ENCODE measurements at places on chromosomes 16 and 17.

DNA sequence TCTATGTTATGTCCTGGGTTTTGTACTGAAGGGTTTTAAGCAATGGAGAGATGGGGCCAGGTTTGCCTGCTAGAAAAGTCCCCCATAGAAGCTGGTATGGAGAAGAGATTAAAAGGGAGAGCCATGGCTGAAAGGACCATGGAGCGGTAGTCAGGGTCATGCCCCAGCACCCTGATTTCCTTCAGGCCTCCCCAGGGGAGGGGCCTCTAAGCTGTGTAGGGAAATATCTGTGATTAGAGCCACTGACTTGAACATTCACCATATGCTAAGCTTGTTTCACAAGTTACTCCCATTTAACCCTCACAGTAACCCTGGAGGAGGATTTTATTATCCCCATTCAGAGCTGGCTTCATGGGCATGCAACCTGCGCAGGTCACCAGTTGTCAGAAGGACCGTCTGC is 3.8 kb upstream of the ATP2A3 start:
- no peak for DNase-seq

GRCh38 chr17:60388742-60389141 is 3.2 kb downstream of the USP32 start:
- DNase-seq: no peak

GRCh38 chr16:15854906-15855703 is 1.7 kb downstream of the MYH11 start:
- DNase-seq: no peak

DNA sequence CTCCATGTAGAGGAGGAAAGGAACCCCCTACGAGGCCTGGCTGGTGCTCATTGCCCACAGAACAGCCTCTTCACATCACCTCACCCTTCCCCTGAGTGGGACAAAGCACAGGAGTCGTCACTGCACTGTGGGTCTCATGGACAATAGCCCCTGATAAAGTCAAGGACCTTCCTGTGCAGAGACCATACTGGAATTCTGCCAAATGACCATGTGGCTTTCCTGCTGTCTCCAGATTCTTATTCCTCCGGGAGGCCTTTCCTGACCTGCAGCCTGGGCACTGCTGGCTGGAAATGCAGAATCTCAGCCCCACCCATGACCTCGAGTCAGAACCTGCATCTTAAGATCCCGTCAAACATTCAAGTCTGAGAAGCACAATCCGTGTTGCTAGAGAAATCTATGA is 60.5 kb upstream of the ERN1 start:
- no peak for DNase-seq

DNA sequence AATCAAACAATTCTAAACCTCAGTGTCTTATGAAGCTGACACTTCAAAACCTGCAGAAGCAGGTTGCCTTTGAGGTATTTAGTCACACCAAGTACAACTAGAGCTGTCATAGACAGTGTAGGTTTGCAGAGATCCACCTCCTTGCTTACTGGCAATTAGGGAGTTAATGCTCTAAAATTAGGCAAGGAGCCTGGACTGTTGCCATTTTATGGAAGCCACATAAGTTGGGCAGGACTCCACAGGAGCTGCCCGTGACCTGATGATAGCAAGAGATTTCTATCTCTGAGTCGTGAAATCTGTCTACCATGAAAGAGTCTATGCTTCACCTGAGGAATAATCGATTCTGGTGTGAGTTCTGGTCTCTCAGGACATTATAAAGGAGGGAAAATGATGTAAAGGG is 8.9 kb downstream of the EME1 start:
- DNase-seq: no peak

- DNase-seq: no peak
These were observed 2.0 kb downstream of the WNK4 start for GRCh38 chr17:42782166-42783061.

DNA sequence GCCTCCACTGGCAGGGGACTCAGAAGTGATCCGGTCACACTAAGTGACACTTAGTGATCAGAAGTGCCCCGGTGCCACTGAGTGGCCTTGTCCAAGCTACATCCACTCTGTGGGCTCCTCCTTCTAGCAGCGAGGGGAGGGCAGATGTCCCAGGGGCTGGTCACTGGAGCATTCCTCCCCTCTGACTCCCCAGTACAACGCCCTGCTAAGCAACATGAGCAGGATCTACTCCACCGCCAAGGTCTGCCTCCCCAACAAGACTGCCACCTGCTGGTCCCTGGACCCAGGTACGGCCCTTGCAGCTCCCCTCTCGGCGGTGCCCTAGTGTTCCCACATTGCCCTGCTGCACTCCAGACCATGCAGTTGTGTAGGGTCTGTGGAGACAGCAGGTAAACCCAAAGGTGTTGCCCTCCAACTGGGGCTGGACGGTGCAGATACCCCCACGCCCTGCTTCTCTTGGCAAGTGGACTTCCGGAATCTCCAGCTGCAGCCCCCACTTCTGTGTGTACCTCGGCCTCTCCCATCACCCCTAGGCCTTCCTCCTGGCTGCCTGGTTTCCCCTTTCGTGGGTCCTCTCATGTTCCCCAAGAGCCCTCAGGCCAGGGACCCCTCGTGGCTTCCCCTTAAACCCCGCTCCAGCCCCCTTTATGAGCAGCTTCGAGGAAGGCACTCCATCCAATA is 2.1 kb downstream of the ACE start:
- DNase-seq: no peak

- no peak for DNase-seq
These were observed 121.8 kb upstream of the COX10 start for GRCh38 chr17:13947499-13947898.

GRCh38 chr16:53626811-53627210 is 76.8 kb downstream of the RPGRIP1L start:
- no peak for DNase-seq

- no peak for DNase-seq
These were observed 1.2 kb upstream of the YPEL2 start for GRCh38 chr17:59330053-59330942.

DNA sequence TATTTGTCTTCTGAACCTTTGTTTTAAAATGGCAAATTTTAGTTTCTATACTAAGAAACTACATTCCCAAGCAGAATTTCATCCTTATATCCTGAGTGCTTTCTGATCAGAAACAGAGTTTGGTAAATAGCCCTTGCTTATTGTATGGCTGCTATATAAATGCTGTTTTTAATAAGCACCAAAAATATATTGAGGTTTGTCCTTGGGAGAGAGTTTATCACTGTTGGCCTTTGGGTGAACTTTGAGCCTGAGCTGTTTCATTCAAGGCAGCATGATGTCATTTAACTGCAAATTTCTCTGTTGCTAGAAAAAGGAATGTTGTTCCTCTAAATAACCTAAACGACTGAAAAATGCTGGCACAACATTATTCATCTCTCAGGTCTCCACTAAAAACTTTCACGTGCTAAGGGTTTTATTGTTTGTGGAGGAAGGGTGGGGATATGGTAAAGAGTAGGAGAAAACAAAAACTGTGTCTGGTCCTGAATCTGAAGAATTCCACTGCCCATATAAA is 334.3 kb upstream of the TBX2 start:
- DNase-seq: no peak

- DNase-seq: no peak
These were observed 119.1 kb downstream of the BANP start for GRCh38 chr16:88070341-88070740.

- DNase-seq: no peak
These were observed 159.8 kb upstream of the MYOCD start for GRCh38 chr17:12505866-12506265.

DNA sequence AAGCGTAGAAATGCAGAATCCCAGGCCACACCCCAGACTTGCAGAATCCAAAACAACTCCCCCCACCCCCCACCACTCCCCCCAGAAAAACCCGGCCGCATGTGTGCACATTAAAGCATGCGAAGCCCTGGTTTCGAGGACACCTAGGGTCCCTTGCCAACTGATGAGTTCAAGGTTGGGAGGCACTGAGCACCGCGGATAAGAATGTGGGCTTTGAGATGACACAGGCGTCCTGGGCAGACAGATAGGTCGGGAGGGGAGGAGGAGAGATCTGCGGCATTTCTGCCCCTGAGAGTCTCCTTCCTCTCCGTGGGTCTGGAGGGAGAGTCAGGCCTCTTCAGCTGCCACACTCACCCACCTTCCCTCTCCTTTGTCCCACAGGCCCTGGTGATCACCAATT is 98.3 kb downstream of the ABCC1 start:
- DNase-seq: no peak

DNA sequence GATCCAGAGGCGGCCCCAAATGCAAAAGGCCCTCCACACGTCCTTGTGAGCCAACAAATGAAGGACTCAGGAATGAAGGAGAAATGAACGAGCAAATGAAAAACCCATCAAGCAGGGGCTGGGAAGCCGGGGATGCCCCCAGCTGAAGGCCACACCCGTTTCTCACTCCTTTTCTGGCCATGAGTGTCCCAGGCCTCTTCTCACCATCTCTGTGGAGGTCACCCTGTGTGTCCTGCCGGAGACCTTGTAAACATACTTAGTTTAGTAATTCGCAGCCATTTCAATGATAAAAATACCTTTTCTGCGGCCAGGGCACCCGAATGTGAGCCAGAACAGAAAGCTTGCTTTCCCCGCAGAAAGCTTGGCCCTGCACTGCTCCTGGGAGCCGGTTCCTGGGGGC is 21.1 kb upstream of the AATK start:
- DNase-seq: no peak

DNA sequence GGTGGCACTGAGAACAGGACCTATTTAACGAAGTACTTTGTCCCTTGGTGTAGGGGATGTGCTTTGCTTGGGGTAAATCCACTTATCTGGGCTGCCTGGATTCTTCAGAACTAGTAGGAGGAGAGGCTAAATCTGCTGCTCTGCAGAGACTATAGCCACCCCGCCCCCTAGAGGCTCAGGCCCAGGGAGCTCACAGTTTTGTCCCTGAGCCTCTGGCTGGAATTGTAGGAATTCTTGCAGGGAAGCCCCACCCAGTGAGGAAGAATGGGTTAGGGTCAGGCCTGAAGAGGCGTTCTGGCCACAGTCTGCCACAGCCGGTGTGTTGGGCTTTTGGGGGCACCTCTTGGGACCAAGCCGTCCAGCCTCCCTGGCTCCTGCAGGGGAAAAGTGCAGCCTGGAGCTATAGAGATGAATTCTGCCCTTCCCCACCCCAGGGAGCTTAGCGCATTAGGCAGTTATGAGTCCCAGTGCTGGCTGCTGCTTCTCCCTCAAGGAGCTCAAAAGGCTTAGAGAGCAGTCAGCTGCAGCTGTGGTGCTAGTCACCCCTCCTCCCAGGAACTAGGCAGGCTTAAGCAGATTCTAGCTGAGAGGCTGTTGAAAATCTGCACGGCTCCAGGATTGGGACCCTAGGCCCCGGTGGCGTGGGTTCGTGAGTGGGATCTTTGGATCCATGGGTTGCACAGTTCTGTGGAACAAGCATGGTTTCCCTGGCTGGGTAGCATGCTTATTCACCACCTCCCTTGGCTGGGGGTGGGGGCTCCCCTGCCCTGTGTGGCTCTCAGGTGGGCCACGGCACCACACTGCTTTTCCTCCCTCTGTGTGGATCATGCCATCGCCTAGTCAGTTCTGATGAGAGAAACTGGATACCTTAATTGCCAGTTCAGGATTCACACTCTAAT is 237.4 kb upstream of the TOM1L1 start:
- DNase-seq: no peak

DNA sequence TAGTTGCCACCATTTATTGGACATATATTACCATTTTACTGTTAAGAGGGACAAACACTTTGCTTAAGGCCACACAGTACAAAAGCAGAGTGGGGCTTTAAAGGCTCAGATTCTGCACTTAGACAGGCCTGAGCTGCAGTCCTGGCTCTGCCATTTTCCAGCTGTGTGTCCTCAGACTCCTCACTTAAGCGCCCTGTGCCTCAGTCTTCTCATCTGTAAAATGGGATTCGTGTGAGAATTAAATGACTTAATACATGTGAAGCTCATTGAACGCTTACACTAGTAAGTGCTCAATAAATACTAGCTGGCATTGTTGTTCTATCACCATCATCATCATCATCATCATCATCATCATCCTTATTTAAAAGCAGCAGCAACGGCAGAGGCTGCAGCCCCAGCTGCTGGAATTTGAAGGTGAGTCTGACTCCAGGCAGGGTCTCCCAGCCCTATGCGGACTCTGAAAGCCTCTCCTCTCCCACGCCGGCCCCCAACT is 445 bp upstream of the CACNG5 start:
- no peak for DNase-seq

GRCh38 chr16:22641131-22641628 is 130.5 kb downstream of the NPIPB5 start:
- DNase-seq: no peak

- no peak for DNase-seq
These were observed 17.9 kb downstream of the UTP4 start for GRCh38 chr16:69150146-69150865.

DNA sequence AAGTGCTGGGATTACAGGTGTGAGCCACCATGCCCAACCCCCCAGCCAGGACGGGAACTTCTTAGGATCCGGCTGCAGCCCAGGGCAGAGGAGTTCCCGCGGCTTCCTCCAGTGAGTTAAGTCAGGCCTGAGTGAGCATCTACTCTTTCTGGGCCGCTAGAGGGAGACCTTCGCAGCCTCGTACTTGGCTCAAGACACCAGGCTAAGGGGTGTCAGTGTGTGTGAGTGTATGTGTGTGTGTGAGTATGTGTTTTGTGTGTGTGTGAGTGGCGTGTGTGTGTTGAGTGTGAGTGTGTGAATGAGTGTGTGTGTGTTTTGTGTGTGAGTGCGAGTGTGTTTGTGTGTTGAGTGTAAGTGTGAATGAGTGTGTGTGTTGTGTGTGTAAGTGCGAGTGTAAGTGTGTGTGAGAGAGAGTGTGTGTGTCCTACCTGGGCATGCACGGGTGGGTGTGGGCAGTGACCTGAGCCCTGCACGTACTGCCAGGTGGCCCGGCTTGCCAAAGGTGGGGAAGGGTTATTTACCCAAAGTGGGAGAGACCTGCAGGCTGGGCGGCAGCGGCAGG is 58.5 kb downstream of the TMEM235 start:
- no peak for DNase-seq

- no peak for DNase-seq
These were observed 200.1 kb downstream of the KCNJ2 start for GRCh38 chr17:70369391-70369790.

- DNase-seq: no peak
These were observed 53.4 kb downstream of the GRB2 start for GRCh38 chr17:75352079-75352569.

DNA sequence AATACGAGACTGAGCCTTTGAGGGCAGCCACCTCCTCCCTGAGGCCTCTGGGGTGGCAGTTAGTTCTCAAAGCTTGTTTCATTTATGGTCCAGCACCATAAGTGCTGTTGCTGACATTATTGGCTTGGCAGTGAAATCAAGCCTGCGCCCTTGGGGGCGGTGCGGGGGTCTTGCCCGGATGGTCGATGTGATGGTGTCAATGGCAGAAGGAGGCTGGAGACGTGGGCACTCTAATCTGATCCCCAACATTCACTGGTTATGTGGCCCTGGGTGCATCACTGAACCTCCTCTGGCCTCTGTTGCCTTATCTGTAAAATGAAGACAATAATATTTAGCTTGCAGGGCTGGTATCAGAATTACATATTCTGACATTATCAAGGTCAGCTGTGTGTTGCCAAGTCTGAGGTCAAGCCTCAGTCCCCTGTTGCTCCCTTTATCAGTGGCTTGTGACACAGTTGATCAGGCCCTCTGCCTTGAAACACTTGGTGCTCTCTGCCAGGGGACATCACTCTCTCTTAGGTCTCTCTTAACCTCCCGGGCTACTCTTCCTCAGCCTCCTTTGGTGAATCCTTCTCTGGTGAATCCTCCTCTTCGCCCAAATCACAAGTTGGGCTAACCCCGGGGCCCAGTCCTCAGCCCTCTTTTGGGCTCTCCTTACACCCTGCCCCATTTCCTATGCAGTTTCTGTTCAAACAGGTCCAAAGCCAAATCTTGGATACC is 11.8 kb upstream of the TMEM220 start:
- DNase-seq: no peak

All from cortex of kidney (tissue), 1 donor.